GM23338 (cell line): ENCODE measurements at places on chromosomes 3 and 15. TPM values are rescaled to one million over a fixed set of nuclear protein-coding genes. Genes with fewer than 3 reads are reported as not detected.

DNA sequence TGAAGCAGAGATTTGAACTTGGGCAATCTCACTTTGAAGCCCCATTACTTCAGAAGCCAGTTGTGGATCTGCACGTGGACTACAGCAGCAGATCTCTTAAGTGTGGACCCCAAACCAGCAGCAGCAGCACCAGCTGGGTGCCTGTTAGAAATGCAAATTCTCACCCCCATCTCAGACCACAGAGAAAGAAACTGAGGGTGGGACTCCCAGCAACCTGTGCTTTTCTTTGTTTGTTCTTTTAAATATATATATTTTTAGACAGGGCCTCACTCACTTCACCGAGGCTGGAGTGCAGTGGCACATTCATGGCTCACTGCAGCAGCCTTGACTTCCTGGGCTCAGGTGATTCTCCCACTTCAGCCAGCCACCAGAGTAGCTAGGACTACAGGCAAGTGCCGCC, 53.2 kb downstream of the SLTM start:
- H3K4me3 ChIP-seq = no peak overlapping the region
- no peaks in the 10 kb centered on the region for H3K4me1 ChIP-seq
- no peaks in the 10 kb centered on the region for H3K27me3 ChIP-seq

Gene UROC1
- polyA plus RNA-seq = not detected in 2 replicates

DNA sequence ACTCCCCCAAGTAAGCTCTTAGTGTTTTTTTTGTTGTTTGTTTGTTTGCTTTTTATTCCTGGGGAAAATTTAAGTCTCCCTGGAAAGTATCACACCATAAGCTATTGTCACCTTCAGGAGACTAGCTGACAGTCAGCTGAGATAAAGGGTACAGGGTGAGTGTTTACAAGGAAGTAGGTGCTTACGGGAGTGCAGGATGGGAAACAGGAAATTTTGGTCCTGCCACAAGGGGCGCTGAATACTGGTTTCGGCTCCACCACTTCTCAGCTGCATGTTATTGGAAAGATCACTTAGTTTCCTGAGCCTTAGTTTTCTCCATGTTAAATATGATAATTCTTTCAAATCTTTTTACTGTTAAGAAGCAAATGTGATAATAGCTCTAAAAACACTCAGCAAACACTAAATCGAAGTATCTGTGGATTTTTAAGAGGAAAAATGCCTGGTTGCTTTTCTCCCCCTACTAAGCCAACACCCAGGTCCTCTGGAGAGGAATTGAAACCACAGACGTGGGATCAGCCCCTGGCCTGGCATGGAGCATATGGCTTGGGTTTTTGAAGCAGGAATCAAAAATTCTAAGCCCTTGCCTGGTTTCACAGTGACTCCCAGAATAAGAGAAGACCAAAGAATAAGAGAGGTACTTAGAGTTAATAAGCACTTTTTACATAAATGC, 90.7 kb downstream of the SCN11A start:
- H3K27me3 ChIP-seq = no peaks in the 10 kb centered on the region
- peaks cover 3% of the 10 kb centered on the region; the same call in 1 of the 2 replicates for H3K4me1 ChIP-seq
- H3K4me3 ChIP-seq = no peak overlapping the region
- H3K27ac ChIP-seq = no peak overlapping the region
- H3K36me3 ChIP-seq = no peaks in the 10 kb centered on the region

DNA sequence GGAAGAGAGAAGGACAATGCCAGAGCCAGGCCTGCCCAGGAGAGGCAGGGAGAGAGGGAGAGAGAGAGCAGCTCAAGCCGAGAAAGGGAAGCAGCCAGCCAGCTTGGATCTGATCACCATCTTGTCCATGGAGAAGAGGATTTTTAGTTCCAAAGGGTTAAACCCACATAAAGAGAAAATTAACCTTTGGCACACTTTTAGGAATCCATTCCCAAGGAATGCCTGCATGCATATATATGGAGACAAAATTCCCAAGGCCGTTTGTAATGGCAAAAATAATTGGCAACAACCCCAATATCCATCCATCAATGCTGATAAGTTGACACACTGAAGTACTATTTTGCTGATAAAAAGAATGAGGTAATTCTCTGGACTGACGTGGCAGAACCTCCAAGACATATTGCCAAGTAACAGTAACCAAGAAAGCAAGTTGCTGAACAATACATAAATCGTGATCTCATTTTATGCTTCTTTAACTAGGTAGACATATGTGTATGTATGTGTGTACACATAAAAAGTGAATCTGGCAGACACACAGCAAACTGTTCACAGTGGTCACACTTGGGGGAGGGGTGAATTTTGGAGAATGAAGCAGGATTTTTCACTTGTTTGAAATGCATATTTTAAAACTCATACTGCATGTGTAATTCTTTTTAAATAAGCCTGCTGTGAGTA, 7.5 kb upstream of the STRA6 start:
- DNase-seq = no peak
- H3K36me3 ChIP-seq = no peaks in the 10 kb centered on the region
- H3K27ac ChIP-seq = no peak overlapping the region
- peaks cover 65% of the 10 kb centered on the region for H3K4me1 ChIP-seq
- H3K27me3 ChIP-seq = peaks cover 27% of the 10 kb centered on the region

DNA sequence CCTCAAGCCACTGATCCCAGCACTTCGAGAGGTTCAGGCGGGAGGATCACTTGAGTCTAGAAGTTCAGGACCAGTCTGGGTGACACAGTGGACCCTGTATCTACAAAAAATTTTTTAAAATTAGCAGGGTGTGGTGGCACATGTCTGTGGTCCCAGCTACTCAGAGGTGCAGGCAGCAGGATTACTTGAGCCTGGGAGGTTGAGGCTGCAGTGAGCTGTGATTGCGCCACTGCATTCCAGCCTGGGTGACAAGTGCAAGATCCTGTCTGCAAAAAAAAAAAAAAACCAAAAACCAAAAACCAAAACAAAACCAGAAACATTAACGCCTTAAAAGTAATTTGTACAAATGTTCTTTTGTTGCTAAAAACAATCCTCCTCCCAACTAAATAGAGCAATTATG, 27.9 kb upstream of the SLC12A8 start:
- no peak overlapping the region for H3K4me3 ChIP-seq
- no peaks in the 10 kb centered on the region for H3K27me3 ChIP-seq

DNA sequence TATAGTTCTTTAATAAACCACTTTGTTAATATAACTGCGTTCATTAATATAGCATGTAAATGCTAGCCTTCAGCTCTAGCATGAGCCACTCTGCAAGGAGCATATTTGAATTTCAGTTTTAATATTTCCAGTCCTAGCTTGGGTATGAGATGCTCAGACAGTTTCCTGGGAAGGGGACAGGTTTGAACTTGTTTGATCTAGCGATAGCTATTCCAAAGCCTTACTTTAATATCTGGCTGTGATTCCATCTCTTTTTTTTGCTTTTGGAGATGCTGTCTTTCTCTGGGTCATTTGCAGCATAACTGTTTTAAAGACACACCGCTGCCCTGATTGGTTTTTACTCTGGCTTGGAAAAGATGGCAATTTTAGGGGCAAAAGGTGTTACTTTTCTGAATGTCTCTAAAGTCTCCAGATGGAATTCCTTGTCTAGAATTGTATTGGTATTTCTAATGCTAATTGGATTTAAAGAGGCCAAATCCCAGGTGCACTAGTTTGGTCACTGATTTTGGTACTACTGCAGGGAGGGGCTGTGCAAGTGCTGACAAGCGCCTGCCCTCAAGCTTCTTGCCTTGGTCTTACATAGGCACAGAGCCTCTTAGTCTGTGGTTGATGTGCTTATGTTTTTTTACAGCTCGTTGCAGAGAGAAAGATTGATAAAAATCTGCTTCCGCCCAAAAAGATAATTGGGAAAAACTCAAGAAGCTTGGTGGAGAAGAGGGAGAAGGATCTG, 2.8 kb downstream of the NISCH start:
- H3K4me1 ChIP-seq = peaks cover 20% of the 10 kb centered on the region; the same call in 1 of the 2 replicates
- no peak overlapping the region for H3K4me3 ChIP-seq
- no peak for DNase-seq
- peaks cover 25% of the 10 kb centered on the region; the same call in 1 of the 2 replicates for H3K36me3 ChIP-seq
- no peak overlapping the region for H3K27ac ChIP-seq
- no peaks in the 10 kb centered on the region for H3K27me3 ChIP-seq

- no peak overlapping the region for H3K4me3 ChIP-seq
- H3K27me3 ChIP-seq = no peaks in the 10 kb centered on the region
- H3K4me1 ChIP-seq = no peaks in the 10 kb centered on the region
- H3K27ac ChIP-seq = no peak overlapping the region
- no peak for DNase-seq
Measured at GRCh38 chr3:52503788-52504424, 8.8 kb downstream of the STAB1 start.

GRCh38 chr3:190117981-190118380, 2.7 kb downstream of the P3H2 start:
- peaks cover 3% of the 10 kb centered on the region; the same call in 1 of the 2 replicates for H3K36me3 ChIP-seq
- peaks cover 31% of the 10 kb centered on the region for H3K27me3 ChIP-seq
- peaks cover 34% of the 10 kb centered on the region for H3K4me1 ChIP-seq
- H3K4me3 ChIP-seq = no peak overlapping the region
- peak; percentile 34 for DNase-seq

Gene VGLL3
- polyA plus RNA-seq = 1.4 TPM in 2 replicates

Gene CFAP161
- 0.13 TPM in 1 of 2 replicates, not detected in the other for polyA plus RNA-seq

GRCh38 chr15:64895285-64896065, 16.2 kb upstream of the ANKDD1A start:
- H3K4me3 ChIP-seq = peak overlapping the region; percentile 60
- no peak for DNase-seq
- peaks cover 23% of the 10 kb centered on the region for H3K4me1 ChIP-seq
- no peak overlapping the region for H3K27ac ChIP-seq

DNA sequence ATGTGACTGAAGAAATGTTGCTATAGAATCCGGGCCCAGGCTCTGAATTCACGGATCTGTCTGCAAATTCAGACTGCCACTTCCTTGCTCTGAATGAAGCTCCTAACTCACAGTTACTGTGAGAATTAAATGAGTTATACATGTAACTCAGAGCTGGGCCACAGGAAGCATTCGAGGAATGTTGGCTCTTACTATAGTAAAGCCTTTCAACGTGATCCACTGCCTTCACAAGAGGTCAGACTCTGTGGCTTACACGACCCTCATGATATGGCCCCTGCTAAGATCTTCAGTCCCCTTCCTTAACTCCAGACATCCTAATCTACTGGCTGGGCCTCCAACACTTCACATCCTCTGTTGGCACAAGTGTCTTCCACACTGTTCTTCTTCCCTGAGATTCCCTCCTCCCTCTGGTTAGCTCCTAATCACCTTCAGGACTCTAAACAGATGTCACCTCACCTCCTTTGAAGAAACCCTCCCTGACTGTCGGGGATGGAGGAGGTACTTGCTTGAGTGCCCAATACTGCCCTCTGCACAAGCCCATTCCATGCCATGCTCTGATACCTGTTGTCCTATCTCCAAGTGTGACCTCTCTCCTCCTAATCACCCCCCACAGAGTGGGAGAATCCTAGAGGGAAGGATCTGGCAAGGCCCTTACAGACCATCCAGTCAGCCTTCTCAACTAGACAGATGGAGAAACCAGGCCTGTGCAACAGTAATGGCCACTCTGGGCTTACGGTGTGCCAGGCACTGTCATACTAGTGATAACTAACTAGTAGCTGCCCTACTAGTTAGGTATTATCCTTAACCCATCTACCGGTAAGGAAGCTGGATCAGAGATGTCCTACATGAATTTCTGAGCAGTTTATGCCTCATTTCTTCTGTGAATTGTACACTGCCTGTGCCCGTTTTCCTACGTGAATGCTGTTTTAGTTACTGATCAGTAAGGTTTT, 1.3 kb downstream of the ACTR8 start:
- peak overlapping the region; percentile 70 for H3K4me3 ChIP-seq
- no peaks in the 10 kb centered on the region for H3K27me3 ChIP-seq
